ENCODE measurements at places on chromosomes 1 and 21.
A peak's percentile ranks its signal among the peaks of the same experiment; 100 is the strongest.

GRCh38 chr21:16388911-16389560 lies 659.3 kb downstream of the USP25 start:
- DNase-seq: no peak

DNA sequence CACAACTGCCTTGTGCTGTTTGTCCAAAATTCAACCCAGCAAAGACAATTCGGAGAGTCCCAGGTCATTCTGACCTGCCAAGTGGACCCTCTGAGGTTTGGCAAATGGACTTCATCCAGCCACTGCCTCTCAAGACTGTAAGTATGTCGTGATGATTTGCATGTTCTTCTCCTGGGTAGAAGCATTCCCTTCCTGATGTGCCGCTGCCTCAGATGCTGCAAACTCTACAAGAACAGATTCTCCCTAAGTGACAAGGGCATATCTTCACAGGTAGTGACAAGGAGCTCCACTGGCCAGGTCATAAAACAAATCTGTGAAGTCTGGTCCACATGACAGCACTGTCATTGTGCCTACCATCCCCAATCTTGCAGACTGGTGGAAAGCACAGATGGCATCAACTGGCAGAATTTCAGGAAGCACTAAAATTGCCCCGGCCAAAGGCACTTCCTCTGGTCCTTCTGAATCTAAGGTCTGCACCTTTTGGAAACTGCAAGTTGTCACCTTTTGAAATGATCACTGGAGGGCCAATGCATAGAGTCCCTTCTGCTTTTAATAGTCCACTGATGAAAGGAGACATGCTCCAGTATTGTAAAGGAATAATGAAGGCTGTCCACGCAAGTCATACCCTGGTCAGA lies 27.4 kb downstream of the POFUT2 start:
- peak; percentile 7 for DNase-seq

DNA sequence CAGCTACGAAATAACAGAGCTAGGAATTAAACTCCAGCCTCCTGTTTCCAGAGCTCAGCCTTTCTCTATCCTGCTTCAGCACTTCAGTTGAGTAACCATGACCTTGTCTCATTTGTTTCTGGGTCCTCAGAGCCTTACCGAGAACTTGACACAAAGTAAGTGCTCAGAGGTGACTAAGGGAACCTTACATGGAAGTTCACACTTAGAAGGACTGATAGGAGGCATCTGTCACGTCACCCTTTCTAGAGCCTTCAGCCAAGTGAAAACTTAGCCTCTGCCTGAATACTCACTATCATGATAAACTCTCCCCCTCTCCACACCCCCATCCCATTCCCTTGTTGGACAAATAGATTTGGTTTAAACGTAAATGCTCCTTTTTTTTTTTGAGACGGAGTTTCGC lies 9.8 kb upstream of the LUZP1 start:
- no peak for DNase-seq

GRCh38 chr1:8239306-8240023 lies 78.4 kb upstream of the SLC45A1 start:
- DNase-seq: no peak

- DNase-seq: no peak
Measured at GRCh38 chr1:84700070-84700469, 9.8 kb upstream of the SSX2IP start.

DNA sequence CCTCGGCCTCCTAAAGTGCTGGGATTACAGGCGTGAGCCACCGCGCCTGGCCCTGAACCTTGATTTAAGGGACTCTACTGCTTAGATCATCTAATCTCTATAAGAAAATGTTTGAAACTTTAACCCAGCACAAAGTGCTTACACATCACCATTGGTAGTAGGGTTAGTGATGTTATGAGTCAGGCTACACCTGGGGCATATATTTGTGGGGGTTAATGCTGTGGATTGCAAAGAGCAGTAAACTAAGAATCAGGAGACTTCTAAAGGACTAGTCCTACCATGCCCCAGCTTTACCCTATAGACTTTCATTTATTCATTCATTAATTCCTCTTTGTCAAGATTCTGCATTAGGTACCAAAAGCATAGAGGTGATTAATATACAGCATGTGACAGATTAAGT lies 880.5 kb downstream of the TTLL7 start:
- no peak for DNase-seq

GRCh38 chr1:40495315-40495903 lies 13.2 kb upstream of the EXO5 start:
- no peak for DNase-seq

- DNase-seq: no peak
Measured at GRCh38 chr1:226643611-226644540, 95.2 kb downstream of the ITPKB start.

DNA sequence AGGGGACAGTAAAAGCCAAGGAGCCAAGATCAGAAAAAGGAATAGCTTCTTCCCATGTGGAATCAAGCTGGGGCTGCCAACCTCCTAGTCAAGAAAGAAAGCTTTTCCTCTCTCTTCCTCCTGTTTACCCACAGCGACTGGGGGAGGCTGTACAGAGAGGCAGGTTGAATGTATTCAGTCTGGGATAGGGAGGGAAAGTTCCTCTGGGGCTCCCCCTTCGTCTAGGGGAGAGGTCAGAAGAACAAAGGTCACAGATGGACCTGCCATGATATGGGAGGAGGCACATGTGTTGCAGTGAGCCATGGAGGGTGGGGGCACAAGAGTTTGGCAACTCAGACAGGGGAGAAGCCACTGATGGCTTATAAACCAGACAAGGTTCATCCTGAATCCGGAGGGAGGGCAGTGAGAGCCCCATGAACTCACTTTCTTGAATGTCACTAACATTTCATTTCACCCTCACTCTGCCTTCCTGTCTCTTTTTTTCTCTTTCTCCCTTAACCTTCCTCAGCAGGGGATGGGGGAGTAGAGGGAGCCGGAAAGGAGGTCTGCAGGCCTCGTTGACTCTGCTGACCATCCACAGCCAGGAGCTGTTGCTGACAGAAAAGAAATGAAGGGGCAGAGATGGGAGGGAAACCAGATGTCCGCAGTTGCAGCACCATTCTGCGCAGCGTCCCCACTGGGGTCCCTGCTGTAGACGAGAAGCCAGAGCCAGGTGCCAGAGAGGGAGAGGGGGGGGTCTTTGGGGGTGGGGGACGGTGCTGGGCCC lies 61.1 kb downstream of the PLXNA2 start:
- DNase-seq: no peak

GRCh38 chr1:43545695-43546387 lies 15.2 kb downstream of the PTPRF start:
- no peak for DNase-seq
